ENCODE measurements at places on chromosomes 7 and 10.

DNA sequence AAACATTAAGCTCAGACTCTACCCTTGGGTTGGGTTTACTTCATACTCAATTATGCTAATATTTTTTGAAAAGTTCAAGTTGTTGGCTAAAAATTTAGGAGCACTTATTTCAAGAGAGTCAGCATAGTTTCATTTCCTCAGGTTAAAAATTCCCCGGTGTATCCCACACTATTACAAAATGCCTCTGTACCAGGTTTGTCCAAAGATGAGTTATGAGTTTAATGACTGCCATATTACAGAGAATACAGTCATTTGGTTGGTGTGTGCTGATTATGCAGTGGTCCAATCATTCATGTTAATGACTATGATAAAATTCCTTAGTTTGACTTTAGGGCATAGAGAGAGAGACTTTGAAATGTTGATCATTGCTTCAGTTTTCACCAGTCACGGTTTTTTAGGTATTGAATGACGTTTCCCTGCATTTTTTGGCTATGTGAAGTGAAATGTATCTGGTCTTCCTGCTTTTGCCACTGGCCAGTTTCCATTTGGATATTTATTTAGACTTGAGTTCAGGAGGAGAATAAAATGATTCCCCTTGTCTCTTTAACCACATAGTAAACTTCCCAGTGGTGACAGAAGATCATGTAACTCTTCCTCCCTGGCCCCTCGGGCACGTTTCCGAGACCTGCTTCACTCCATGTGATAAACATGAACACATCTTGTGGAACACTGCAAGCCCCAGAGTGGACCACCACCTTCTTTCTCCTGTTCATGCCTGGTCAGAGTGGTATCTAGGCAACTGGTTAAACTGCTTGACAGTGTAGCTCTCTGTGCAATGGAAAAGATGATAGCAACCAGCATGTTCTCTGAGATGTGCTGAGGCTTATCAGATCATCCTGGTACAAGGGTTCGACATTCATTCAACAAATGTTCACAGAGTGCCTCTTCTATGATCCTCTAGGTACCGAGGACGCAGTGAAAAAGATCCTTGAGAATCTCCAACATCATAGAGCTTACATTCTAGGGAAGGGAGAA, 153.6 kb downstream of the CACNB2 start:
- DNase-seq: no peak

- no peak for DNase-seq
Observed at GRCh38 chr10:95606922-95607321, 45.8 kb upstream of the SORBS1 start.

DNA sequence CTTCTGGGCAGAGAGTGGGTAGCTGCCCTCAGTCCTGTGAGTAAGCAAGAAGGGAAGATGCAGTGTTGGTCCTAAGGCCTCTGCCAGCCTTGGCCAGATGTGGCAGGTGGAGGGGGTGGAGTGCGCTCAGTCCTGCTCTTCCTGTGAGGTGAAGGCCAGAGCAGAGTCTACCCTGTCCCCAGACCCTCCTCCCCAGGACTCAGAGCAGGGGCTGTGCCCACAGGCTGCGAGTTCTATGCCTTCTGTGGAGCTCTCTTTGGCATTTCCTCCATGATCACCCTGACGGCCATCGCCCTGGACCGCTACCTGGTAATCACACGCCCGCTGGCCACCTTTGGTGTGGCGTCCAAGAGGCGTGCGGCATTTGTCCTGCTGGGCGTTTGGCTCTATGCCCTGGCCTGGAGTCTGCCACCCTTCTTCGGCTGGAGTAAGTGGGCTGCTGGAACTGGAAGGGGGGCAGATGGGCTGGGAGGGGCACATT, 4.0 kb downstream of the OPN4 start:
- no peak for DNase-seq

DNA sequence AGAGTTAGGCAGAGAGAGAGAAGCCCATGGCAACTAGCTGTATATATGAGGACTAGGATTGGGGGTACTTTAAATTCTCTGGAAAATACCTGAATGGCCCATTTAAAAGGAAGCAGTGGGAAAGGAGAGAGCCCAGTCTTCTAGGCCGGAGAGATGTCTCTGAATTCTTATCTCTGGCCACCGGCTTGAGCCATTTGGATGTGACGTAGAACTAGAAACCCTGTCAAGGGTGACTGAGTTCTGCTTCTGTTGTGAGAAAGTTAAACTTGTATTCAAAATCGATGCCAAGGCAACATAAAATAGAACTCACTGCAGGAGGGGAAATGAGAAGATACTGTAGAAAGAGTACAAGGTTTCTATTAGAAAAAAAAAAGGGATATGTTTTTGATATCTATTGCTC, 6.3 kb upstream of the GSTK1 start:
- no peak for DNase-seq

DNA sequence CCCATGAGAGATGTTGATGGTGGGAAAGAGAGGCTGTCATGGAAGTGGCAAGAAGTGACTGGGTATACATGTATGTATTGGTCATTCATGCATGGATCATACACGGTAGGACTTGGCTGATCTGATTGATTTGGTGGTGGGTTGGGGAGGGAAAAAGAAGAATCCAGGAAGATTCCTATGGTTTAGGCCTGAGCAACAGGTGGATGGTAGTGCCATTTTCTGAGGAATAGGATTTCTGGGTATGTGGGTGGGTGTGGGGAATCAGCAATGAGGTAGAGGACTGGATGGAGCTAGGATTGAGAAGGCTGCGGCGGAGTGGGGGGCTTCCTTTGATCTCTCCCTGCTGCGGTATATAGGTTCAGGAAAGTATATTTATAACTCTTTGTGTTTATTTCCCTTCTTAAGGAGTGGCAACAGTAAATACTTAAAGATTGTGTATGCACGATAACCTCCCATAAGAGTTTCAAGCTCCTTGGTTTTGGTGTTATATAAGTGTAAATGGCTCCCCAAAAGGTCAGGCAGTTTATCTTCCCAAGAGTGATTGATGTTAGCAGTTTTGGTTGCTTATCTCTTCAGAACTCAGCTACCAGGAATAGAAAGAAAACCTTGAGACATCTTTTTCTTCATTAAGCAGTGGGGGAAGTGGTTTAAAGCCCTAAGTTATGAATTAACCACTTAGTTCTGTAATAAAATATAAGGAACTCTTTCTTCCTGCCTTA, 100.1 kb downstream of the LSMEM1 start:
- no peak for DNase-seq

GRCh38 chr10:48453451-48454301, 147.2 kb downstream of the MAPK8 start:
- no peak for DNase-seq

- no peak for DNase-seq
Observed at GRCh38 chr10:62816076-62816330, 163 bp downstream of the EGR2 start.

- DNase-seq: no peak
Observed at GRCh38 chr7:91614431-91614830, 266.1 kb downstream of the MTERF1 start.

- no peak for DNase-seq
Observed at GRCh38 chr7:7490003-7490402, 45.7 kb downstream of the COL28A1 start.

GRCh38 chr7:76193466-76193865, 8.2 kb upstream of the SRRM3 start:
- DNase-seq: no peak

DNA sequence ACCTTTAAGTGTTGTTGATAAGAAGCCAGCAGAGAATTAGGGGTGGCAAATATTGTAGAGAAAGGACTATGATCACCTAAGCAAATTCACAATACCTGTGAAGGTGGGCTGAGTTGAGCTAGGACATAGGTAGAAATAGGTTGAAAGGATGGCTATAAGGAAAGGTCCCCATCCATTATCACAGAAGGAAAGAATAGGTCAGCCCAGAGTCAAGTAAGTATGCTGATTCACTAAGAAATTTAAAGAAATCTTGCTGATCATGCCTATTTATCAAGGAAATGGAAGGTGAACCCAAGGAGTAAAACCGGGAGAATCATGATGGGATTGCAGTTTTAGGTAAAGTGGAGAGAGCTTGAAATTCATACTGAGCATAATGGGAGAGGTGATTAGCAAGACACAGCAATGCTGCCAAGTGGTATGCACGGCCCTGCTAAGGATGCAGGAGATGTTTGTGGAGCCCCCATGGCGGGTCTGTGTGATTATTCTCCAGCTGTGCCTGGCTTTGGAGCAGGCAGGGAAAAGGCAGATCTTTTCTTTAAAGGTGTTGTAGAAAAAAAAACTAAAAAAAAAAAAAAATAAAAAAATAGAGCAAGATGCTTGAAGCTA, 399.4 kb downstream of the PLXDC2 start:
- no peak for DNase-seq

DNA sequence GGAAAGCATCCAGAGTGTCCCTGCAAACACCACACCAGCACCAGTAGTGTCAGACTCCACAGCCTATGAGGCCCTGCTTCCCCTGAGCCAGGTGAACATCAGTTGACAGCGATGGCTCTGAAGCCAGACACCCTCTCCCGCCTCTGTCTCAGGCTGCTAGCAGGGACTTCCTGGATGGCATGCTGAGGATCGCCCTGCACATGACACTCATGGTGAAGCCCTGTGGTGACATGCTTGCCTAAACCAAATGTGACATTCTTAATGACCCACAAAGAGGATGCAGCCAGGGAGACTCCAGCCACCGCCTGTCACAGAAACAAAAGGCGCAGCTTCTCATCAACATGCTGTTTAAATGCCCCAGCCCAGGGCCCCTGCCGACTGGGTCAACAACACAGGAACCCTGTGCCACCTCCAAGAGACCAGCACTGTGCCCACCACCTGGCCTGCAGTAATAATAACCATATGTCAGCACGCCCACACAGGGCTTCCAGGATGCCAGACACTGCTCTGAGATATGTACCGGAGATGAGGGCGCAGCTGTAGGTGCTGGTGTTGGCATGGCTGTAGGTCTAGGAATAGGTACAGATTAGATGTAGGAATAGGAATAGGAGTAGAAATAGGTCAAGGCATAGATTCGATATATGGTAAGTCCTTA, 81.3 kb downstream of the GRID1 start:
- DNase-seq: no peak

Data from cortex of kidney (tissue), 1 donor.